ENCODE measurements at places on chromosomes 16 and 17.

- no peak for DNase-seq
Measured at GRCh38 chr16:69927056-69927757, 23.9 kb upstream of the CLEC18A start.

GRCh38 chr16:88524973-88525662 is 45.1 kb upstream of the ZC3H18 start:
- DNase-seq: no peak

GRCh38 chr17:76996741-76997694 is 128.8 kb downstream of the MGAT5B start:
- DNase-seq: peak; percentile 38

DNA sequence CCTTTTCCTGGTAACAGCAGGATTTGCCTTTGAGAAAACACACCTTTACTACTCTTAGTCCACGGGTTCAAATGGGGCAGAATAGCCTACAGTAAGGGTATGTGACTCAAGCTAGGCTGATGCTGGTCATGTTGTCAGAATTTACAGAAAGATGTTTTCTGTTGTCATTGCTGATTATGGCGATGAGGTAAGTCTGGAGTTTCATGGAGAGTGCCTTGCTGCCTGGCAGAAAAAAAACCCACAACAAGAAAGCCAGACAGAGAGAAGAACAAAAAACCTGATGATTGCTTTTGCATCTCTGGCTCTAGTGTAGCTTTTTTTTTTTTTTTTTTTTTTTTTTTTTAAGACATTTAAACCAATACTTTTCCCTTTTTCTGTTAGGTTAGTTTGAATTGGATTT is 47.9 kb downstream of the SLC6A4 start:
- DNase-seq: no peak

DNA sequence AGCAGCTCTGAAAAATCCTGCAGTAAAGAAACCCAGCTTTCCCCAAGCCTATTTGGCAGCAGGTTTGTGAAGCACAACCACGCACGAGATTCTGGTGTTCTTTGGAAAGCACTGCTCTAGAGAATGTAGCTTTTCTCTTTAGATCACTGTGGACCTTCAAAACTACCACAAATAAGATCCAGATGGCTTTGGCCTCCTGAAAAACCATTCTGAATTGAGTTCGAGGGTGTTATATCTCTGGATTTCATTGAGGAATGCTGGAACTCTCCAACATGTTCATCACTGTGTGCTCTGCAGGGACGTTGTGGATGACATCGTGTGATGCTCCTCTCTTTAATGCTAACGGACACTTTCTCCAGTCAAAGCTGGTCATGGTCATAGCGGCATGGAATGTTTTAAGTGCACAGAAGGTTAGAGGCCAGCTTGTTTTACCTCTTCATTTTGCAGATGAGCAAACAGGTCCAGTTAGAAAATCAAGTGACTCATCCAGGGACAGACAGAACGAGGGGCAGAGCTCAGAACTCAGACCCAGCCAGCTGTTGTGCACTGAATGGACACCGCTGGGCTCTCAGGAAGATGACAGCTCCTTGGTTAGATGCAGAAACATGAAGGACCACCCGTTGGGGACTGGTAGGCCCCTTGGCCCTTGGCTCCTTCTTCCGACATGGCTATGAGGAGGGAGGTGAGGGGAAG is 37.2 kb downstream of the CCDC42 start:
- no peak for DNase-seq

- no peak for DNase-seq
Measured at GRCh38 chr17:35299135-35299534, 56.3 kb downstream of the SLFN5 start.

- no peak for DNase-seq
Measured at GRCh38 chr17:30557916-30558685, 80.9 kb downstream of the GOSR1 start.

- DNase-seq: no peak
Measured at GRCh38 chr17:62745806-62746205, 62.3 kb downstream of the MARCHF10 start.

GRCh38 chr17:65051922-65052321 is 4.6 kb downstream of the GNA13 start:
- DNase-seq: no peak

DNA sequence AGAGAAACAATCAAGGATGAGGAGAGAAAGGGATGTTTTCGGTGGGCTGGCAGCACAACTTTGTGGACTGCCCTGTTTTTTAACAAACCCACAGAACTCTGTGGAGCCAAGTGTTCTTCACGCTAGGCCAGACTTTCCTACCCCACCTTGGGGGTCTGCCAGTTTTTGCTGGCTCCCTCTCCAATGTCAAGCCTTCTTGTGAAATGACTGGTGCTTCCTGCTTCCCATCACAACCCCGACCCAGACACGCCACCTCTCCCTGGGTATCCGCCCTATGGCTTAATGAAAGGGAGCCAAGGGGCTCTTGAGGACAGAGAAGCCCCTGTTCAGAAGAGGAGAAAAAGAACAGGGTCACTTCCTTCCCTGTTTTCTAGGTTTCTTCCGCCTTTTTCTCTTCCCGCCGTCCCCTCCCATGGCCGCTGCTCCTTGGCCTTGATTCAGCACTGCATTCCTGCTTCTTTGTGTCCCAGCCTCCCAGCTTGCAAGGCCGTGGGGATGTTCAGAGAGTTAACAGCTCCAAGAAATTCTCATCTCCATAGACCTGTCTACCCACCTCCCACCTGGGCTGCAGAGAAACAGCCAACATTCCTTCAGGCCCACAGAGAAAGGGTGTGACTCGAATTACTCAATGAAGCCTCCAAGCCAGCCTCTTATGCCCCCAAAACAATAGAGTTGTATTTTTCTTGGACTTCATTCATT is 16.5 kb upstream of the SOX9 start:
- no peak for DNase-seq

- no peak for DNase-seq
Measured at GRCh38 chr17:1808644-1809043, 21.1 kb downstream of the SMYD4 start.

DNA sequence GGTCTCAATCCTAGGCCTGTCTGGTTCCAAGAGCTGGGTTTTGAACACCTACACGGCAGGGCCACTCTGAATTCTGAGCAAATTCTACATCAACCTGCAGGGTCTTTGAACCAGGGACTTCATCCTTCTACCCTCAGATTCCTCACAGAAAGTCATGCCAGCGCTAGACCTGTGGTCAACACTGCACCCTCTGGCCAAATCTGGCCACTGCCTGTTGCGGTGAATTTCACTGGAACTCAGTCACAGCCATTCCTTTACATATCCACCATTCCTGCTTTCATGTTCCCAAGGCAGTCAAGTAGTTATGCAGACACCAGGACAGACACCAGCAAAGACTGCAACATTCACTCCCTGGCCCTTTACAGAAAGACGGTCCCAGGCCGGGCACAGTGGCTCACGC is 144.6 kb downstream of the C16orf95 start:
- no peak for DNase-seq
